Vagina (tissue), 2 donors: ENCODE measurements at places on chromosomes 11 and 22.

DNA sequence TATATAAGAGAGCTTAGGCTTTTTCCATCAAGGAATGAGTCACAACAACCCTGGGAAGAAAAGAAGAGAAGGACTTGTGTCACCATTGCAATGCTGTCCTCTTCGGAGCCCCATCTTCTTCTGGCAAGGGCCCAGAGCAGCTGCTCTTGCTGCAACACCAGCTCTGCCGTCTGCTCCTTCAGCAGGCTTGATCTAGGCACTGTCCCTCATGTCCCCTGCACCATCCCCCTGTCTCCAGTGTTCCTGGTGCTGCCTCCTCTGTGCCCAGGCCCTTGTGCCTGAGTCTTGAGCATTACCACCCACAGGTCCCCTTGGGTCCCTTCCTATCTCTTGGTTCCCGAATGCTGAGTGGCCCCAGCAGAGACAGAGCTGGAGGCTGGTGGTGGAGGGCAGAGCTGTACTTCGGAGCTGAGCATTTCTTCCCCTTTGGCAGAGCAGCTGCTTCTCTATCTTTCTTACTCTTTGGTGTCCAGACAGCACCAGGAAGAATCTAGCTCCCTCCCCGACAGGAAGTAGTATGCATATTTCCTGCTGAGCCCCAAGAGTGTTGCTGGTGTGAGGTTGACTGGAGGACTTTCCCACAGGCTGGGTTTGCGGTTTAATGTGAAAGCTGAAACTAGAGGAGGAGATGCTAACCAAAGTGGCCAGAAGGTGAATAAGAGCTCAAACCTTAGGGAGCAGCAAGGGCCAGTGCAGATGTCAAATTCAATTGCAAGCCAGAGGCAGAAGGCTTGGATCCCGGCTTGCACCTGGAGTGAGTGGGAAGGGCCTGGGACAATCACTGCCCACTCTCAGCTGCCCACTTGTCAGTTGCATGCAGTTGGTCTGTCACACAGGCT is 27.8 kb downstream of the WEE1 start:
- no peak for DNase-seq

- DNase-seq, result no peak
These were observed 6.7 kb downstream of the CCDC87 start for GRCh38 chr11:66586136-66586535.

- DNase-seq, result no peak
These were observed 278.6 kb downstream of the ETS1 start for GRCh38 chr11:128308794-128309193.

GRCh38 chr22:28316014-28316413 is 363.6 kb downstream of the TTC28 start:
- DNase-seq, result no peak

- DNase-seq, result no peak
These were observed 14.2 kb upstream of the MOB2 start for GRCh38 chr11:1500466-1501420.

GRCh38 chr11:83865636-83866461 is 579.7 kb upstream of the CCDC90B start:
- DNase-seq, result no peak

DNA sequence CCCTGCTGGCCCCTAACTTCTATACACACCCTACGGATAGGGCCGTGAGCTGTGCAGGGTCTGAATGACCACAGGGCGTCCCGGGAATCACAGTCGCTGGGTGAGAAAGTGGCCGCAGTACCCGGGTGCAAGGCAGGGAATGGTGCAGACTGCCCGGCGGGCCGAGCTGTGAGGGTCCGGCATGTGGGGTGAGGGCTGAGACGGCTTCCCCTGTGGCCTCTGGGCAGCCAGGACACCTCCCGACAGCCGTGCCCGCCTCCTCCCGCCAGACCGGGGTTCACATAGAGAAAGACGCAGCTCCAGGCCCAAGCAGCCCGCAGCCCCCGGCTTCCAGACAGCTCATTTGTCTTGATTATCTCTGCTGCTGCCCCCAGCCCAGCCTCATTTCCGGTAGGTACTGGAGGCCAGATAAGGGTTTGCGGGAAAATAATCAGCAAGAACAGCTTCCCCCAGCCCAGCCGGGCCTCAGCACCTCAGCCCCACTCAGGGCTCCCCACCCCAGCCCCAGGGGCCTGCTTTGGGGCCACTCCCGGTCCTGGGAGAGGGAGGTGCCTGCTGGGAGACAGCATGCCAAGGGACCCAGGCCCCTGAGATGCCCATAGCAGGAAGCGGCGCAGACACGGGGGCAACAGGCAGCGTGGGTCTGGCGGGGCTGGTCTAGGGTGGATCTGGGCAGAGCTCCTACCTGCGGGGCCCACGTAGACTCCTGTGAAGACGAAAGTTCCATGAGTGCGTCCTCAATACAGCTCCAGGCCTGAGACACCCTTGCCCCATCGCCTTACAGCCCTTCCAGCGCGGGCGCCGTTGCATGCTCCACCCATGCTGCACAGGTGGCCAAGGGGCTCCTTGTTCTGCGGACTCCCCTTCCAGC is 123.1 kb downstream of the BRD1 start:
- DNase-seq, result no peak

DNA sequence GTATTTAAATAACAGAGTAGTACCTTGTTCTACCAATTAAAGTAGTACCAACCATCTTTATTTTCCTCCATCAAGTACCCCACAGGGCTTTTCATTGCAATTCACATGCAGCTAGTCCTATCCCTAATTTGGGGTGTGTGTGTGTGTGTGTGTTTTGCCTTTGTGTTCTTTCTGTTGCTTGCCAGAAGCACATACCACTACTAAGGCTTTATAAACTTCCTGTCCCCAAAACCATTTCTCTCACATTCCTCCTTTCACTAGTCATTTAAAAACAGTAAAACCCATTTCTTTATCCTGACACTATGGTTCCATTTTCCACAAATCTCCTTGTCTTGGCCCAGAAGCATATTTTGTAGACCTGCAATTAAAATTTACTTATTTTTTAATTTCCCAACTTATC is 54.6 kb downstream of the SLC36A4 start:
- no peak for DNase-seq

GRCh38 chr11:70505761-70506657 is 107.7 kb downstream of the CTTN start:
- no peak for DNase-seq

DNA sequence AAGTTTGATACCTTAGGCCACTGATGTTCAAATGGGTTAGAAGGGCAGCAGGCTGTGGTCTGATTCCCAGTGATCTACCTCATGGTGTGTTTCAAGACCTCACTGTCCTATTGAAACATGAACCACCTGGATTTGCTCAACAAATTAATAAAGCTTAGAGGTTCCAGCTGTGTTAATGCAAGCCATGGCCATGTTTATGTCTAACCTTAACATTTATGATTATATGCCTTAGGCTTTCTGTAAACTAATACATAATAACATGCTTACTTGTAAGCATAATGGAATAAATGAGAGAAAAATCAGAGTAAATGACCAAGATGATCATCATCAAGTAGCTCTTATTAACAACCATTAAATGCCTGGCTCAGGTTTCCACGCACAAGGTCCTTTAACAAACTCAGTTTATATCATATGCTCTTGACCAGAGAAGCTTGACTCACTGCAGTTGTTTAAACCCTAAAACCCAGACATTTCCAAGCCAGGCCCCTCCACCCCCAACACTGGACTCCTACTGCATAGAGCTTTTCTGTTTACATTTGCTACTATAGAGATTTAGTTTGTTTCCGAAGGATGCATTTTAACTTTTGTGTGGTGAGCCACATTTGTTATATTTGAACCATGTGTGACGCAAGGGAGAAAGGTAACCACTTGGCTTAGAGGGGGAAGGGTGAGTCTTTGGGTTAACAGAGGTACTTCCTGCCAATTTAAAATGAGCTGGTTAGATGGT is 43.7 kb downstream of the KREMEN1 start:
- no peak for DNase-seq

GRCh38 chr11:9756461-9756860 is 92.6 kb downstream of the SWAP70 start:
- no peak for DNase-seq

DNA sequence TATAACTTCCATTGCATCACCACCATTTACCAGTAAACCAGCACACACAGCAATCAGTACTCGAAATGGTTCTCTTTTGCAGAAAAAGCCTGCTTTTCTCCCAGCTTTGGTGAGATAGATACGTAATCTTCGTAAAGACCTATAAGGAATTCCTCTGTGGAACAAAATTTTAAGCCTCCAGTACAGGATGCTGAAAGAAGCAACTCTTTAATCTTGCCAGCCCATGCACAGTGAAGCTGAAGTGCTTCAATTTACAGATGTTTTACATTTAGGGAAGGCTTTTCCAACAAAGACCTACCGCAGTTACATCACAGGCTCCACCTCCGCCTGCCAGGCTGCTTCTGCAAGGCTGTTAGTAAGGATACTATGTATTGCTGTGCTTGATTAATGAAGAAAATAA is 1.9 kb downstream of the ELMOD1 start:
- DNase-seq, result no peak

DNA sequence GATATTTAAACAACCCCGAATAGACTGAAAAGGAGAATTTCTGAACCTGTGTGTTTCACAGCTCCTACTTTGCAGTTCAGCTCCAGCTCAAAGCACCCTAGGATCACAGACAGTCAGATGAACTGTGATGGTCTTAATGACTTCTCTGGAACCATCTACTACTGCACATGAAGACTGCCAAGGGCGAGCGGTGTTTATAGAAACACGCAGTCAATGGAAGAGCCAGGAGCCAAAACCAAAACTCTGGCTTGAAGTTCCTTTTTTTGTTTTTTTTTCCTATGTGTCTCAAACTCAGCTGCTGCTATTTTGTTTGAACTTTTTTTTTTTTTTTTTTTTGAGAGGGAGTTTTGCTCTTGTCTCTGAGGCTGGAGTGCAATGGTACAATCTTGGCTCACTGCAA is 382.6 kb upstream of the SYN3 start:
- DNase-seq, result no peak

GRCh38 chr11:84313830-84314359 is 1027.7 kb upstream of the CCDC90B start:
- no peak for DNase-seq

GRCh38 chr11:26909515-26909914 is 84.4 kb upstream of the FIBIN start:
- DNase-seq, result no peak
